ENCODE measurements at places on chromosomes 11 and 22.

DNA sequence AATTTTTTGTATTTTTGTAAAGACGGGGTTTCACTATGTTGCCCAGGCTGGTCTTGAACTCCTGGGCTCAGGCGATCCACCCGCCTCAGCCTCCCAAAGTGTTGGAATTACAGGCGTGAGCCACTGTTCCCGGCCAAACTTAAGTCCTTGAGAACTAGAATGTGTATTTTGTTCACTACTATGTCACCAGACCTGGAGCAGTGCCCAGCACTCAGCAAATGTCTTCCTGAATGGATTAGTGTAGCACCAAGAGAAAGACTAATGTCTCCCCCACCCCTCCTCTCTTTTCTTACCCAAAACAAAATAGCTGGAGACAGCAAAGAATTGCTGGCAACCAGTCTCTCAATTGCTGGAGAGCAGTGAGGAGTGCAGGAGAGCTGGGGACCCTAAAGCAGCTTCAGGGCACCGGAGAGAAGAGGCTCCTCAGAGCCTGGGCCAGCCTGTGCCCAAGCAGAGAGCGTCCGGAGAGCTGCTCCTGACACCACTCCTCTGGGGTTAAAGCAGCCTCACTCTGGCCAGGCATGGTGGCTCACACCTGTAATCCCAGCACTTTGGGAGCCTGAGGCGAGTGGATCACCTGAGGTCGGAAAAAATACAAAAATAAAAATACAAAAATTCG is 14.9 kb downstream of the SLC25A18 start:
- DNase-seq = no peak

DNA sequence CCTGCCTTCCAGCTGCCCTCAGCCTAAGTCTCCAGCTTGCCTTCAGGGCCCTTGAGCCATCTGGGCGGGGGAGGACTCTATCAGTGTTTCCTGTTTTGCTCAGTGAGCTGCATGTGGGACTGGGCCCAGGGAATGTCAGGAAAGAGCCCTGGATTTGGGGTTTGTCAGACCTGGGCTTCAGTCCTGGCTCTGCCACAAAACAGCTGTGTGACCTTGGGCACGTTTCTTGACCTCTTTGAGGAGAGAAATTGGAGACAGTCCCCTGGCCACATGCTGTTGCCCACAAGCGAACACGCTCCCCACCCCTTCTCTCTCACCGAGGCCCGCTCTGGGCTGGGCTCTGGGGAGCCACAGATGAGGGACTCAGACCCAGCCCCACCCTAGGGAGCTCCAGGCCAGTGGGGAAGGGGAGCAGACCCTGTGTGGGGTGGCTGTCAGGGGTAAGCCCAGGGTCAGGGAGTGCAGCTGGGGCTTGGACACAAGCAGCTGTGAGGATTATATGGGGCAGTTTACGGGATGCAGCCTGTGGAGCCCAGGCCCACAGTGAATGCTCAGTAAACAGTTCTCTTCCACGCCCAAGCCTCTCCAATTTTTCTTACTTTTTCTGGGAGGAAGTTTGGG is 12.3 kb downstream of the MYO7A start:
- no peak for DNase-seq

GRCh38 chr22:26416670-26417276 is 12.3 kb upstream of the ASPHD2 start:
- DNase-seq = no peak

DNA sequence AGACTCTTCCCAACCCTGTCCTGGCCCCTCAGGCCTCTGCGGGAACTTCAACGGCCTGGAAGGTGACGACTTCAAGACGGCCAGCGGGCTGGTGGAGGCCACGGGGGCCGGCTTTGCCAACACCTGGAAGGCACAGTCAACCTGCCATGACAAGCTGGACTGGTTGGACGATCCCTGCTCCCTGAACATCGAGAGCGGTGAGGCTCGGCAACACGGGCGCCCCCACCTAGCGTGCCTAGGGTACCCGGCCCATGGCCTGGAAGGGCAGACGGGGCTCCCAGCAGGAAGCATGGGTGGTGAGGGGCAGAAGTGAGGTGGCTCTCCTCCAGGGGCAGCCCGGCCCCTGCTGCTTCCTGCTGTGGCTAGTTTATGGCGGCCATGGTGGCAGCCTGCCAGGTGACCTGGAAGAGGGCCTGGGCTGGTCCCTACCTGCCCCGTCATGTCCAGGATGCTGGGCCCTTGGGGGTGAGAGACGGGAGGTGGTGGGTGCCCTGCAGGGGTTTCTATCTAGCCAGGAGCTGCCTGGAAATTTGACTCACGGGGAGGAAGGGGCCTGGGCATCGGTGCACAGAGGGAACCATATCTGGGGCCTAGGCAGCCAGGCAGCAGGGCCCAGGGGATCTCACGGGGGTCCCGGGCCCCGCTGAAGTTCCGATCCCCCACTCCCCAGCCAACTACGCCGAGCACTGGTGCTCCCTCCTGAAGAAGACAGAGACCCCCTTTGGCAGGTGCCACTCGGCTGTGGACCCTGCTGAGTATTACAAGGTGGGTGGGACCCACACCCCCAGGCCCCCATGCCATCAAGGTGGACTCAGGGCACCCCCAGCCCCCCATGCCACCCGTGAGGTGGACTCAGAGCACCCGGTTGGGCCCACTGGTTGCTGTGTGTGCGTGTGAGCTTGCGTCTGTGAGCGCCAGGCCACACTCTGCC is 9.2 kb downstream of the MUC2 start:
- no peak for DNase-seq

GRCh38 chr11:122523846-122524805 is 131.4 kb upstream of the UBASH3B start:
- no peak for DNase-seq

GRCh38 chr11:76698321-76699043 is 27.9 kb upstream of the LRRC32 start:
- DNase-seq = no peak

DNA sequence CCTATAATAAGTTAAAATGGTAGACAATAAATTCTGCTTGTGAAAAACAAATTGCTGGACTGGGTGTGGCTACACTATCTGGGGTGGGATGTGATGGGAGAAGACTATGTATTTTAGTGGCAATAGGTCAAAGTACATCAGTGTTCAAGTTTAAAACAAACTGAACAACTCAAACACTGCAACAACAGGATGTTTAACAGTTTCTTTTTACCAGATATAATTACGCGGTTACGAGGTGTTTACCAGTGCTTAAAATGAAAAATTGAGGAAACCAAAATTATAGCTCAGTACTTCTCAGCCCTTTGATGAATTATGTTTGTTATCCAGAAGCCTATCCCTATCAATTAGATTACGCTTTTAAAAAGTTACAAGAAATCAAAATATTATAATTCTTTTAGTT is 3.2 kb downstream of the PRDM10 start:
- no peak for DNase-seq

DNA sequence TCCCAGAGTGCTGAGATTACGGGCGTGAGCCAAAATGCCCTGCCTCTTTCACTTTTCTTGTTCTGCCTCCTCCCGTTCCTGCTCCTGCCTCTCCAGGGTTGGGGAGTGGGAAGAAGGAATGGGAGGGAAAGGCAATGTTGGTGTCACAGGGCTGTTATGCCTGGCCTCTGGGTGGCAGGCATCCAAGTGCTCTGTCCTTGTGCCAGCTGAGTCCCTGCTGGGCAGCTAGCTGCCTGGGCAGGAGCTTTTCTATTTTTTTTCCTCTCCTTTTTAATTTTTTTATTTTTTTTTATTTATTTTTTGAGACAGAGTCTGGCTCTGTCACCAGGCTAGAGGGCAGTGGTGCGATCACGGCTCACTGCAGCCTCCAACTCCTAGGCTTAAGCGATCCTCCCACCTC is 4.1 kb upstream of the SAC3D1 start:
- DNase-seq = no peak

GRCh38 chr11:78298291-78298771 is 109.6 kb downstream of the USP35 start:
- DNase-seq = no peak
